ENCODE measurements at places on chromosomes 2 and 18.

- no peak overlapping the region for H3K27ac ChIP-seq
- H3K4me1 ChIP-seq: no peaks in the 10 kb centered on the region
- DNase-seq: no peak
- no peaks in the 10 kb centered on the region for H3K36me3 ChIP-seq
Measured at GRCh38 chr2:229660951-229661350, 53.4 kb downstream of the DNER start.

- peaks cover 2% of the 10 kb centered on the region for H3K36me3 ChIP-seq
- no peak overlapping the region for H3K27ac ChIP-seq
- H3K27me3 ChIP-seq: peaks cover 9% of the 10 kb centered on the region
- no peak overlapping the region for H3K4me3 ChIP-seq
- no peaks in the 10 kb centered on the region for H3K4me1 ChIP-seq
- DNase-seq: no peak
Measured at GRCh38 chr2:20415511-20415918, 31.4 kb upstream of the RHOB start.

- H3K27ac ChIP-seq: no peak overlapping the region
- no peaks in the 10 kb centered on the region for H3K36me3 ChIP-seq
- H3K4me3 ChIP-seq: no peak overlapping the region
Measured at GRCh38 chr2:188117706-188118105, 174.0 kb upstream of the GULP1 start.

- DNase-seq: no peak
- H3K27ac ChIP-seq: no peak overlapping the region
- H3K36me3 ChIP-seq: no peaks in the 10 kb centered on the region
- no peak overlapping the region for H3K4me3 ChIP-seq
- H3K4me1 ChIP-seq: peaks cover 19% of the 10 kb centered on the region
Measured at GRCh38 chr2:173077506-173078177, 2.0 kb downstream of the MAP3K20 start.

GRCh38 chr2:239246723-239247122 is 154.1 kb downstream of the HDAC4 start:
- H3K36me3 ChIP-seq: peaks cover 6% of the 10 kb centered on the region
- H3K27me3 ChIP-seq: no peaks in the 10 kb centered on the region
- no peak overlapping the region for H3K4me3 ChIP-seq
- DNase-seq: no peak

GRCh38 chr2:221451862-221452788 is 120.0 kb downstream of the EPHA4 start:
- H3K4me1 ChIP-seq: peaks cover 2% of the 10 kb centered on the region
- H3K27ac ChIP-seq: no peak overlapping the region
- no peaks in the 10 kb centered on the region for H3K27me3 ChIP-seq

DNA sequence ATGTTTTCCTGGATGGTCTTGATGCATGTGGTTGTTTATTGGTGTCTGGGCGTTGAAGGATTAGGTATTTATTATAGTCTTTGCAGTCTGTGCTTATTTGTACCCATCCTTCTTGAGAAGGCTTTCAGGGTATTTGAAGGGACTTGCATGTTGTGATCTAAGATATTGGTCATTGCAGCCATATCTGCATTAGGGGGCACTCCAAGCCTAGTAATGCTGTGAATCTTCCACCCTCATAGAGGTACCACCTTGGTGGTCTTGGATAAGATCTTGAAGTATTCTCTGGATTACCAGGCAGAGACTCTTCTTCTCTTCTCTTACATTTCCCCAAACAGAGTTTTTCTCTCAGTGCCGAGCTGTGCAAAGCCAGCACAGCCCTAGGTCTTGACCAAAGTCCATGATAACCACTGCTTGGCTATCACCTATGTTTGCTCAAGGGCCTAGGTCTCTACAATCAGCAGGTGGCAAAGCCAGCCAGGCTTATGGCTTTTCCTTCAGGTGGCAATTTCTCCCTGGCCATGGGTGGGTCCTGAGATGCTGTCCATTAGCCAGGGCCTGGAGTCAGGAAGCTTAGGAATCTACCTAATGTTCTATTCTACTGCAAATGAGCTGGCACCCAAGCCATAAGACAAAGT is 15.4 kb upstream of the PPP1R1C start:
- no peaks in the 10 kb centered on the region for H3K36me3 ChIP-seq
- H3K4me1 ChIP-seq: no peaks in the 10 kb centered on the region
- H3K27ac ChIP-seq: no peak overlapping the region

GRCh38 chr2:10493634-10494281 is 45.6 kb upstream of the ODC1 start:
- no peak overlapping the region for H3K4me3 ChIP-seq
- peak overlapping the region; percentile 76 for H3K27ac ChIP-seq
- peaks cover 27% of the 10 kb centered on the region for H3K4me1 ChIP-seq
- peaks cover 4% of the 10 kb centered on the region for H3K36me3 ChIP-seq

DNA sequence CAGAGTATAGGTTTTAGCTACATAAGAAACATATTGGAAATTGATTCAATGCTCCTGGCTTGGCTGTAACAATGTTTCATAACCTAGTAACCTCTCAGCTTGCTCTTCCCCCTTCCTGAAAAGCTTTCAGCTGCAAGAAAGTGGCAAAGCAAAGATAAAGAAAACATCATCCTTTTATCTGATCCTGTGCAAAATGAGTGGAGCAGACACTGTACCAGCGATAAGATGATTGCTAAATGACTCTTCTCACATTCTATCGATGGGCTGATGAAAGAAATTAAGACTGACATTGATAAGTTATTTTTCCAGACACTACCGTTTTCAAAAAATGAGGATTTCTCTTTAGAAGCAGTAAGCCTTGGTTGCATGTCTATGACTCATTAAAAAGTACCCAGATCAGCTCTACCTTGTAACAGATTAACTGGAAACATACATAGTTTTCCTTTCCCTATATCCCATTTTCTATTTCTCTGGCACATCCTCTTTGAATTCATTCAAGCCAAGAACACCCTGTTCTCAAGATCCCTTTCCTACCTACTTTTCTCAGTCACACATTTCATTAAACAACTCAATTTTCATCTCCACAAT is 87.1 kb upstream of the LYPD1 start:
- no peak for DNase-seq
- no peaks in the 10 kb centered on the region for H3K27me3 ChIP-seq

DNA sequence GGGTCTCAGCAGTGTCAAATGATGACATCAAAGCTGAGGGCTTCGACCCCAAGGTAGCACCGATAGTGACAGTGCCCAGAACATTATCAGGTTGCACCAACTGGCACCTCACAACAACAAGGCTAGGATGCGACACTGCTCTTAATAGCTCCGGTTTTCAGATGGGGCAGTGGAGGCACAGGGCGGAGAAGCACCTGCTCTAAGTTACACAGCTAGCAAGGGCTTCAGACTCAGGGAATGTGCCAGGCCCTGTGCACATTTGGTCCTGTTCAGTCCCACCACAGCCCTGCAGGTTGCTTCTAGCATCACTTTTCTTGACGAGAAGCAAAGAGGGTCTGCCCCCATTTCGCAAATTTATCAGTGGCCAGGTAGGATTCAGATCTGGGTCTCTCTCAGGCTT is 74.1 kb downstream of the DGKD start:
- H3K4me1 ChIP-seq: peaks cover 75% of the 10 kb centered on the region
- H3K27me3 ChIP-seq: no peaks in the 10 kb centered on the region
- peaks cover 56% of the 10 kb centered on the region for H3K36me3 ChIP-seq
- H3K27ac ChIP-seq: no peak overlapping the region

GRCh38 chr2:127680706-127681287 is 5.5 kb upstream of the LIMS2 start:
- DNase-seq: no peak
- no peak overlapping the region for H3K4me3 ChIP-seq
- H3K27ac ChIP-seq: no peak overlapping the region

GRCh38 chr2:11030909-11031308 is 119.2 kb downstream of the KCNF1 start:
- peaks cover 20% of the 10 kb centered on the region for H3K27me3 ChIP-seq
- DNase-seq: no peak
- H3K4me3 ChIP-seq: no peak overlapping the region
- no peaks in the 10 kb centered on the region for H3K36me3 ChIP-seq

- H3K27ac ChIP-seq: peak overlapping the region; percentile 69
- H3K27me3 ChIP-seq: peaks cover 24% of the 10 kb centered on the region
- peak; percentile 52 for DNase-seq
- peaks cover 11% of the 10 kb centered on the region for H3K36me3 ChIP-seq
Measured at GRCh38 chr2:169734169-169734847, 676 bp downstream of the KLHL23 start.

- H3K4me1 ChIP-seq: peaks cover 66% of the 10 kb centered on the region
- DNase-seq: no peak
- no peak overlapping the region for H3K4me3 ChIP-seq
Measured at GRCh38 chr2:233359823-233360222, 5.5 kb downstream of the DGKD start.

DNA sequence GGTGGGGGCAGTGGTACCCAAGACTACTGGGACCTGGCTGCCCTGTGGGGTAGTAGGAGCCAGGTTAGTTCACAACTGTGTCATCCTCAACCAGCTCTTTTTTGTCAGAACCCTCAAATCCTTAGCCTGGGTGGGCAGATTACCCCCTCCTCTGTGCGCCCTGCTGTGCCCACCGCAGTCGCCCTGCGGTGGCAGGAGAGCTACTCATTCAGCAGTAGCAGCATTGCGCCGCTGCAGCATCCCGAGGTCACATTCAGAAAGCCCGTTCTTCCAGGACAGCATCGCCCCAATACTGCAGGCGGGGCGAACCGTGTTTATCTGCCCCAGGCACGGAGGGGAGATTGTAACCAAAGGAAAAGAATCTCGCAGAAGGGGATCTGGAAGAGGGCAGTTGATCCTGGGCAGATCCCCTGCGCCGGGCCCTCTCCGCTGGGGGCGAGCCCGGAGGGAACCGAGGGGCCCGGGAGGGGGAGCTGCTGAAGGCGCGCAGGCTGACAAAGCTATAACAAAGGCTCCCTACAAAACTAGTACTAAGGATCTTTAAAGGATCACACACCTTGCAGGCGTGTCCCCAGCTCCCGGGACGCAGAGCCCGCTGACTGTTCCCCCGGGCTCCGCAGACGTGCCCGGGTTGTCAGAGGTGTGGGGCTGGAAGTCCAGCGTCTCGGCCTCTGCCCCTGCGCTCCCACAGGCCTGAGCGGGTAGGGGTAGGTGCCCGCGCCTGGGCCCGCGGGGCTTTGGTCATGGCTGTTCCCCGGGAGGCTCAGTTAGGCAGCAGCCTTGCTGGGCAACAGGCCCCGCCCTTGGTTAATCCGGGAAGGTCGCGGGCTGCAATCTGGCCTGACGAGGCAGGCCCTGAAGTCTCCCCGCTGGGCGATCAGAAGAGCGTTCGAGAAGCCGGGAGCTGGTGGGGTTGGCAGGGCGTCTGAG is 13.2 kb downstream of the POU3F3 start:
- H3K4me1 ChIP-seq: peaks cover 6% of the 10 kb centered on the region
- H3K27ac ChIP-seq: no peak overlapping the region
- H3K27me3 ChIP-seq: peaks cover 96% of the 10 kb centered on the region
- no peak for DNase-seq

GRCh38 chr2:219072741-219073250 is 12.1 kb upstream of the IHH start:
- H3K4me1 ChIP-seq: no peaks in the 10 kb centered on the region
- DNase-seq: no peak
- H3K27me3 ChIP-seq: no peaks in the 10 kb centered on the region
- peaks cover 6% of the 10 kb centered on the region for H3K36me3 ChIP-seq
- no peak overlapping the region for H3K4me3 ChIP-seq

DNA sequence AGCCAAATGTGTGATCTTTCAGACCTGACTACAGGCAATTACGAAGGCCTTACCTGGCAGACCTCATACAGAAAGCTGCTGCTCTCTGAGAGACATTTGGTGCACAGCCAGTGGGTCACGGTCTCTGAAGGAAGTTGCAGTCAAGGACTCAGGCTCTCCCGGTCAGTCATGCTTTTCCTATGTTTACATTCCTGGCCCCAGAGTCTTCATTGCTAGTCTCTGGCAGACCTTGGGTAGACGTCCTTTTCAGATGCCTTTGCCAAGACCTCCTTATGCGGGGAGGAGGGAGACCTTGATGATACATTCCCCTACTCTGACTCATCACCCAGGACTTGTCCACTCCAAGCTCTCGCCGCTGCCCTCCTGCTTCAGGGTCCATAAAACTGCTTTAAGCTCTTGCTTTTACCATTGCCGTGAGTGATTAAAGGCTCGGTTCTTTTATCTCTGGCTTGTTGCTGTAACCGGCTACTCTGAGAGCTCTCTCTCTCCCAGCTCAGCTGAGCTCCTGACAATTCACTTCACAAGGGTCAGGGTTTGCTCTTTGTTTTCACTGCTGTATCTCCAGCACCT is 62.0 kb upstream of the SLC35F5 start:
- no peaks in the 10 kb centered on the region for H3K4me1 ChIP-seq
- no peak overlapping the region for H3K4me3 ChIP-seq
- DNase-seq: no peak

GRCh38 chr18:77035380-77036187 is 97.0 kb downstream of the MBP start:
- H3K4me3 ChIP-seq: no peak overlapping the region
- no peak for DNase-seq
- peaks cover 11% of the 10 kb centered on the region for H3K4me1 ChIP-seq
- peaks cover 18% of the 10 kb centered on the region for H3K36me3 ChIP-seq

DNA sequence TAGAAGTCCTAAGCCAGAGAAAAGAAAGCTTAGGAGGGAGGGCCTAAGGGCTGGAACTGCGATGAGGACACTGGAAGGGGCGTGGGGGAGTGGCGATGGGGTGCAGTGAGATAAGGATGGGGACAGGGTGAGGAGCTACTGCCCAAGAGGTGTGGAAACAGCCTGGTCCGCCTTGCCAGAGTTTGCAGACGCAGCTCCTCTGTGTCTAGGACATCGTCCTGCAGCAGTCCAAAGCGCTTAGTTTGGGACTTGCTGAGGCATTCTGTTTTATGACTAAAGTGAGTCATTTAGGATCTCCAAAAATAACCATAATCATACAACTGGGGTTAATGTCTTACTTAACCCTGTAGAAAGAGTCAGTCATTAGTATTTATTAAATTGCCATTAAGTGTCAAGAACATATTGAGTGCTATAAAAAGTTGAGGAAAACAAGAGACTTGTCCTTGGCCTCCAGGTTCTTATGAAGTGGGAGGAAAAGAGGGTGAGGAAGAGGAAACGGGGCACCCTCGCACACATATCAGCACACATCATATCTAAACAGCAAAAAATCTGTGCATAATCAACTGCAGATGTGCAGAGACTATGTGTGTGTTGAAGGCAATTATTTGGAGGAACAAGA is 74.8 kb downstream of the CDK15 start:
- no peak overlapping the region for H3K4me3 ChIP-seq
- no peaks in the 10 kb centered on the region for H3K36me3 ChIP-seq
- no peak for DNase-seq
- peaks cover 56% of the 10 kb centered on the region for H3K27me3 ChIP-seq

DNA sequence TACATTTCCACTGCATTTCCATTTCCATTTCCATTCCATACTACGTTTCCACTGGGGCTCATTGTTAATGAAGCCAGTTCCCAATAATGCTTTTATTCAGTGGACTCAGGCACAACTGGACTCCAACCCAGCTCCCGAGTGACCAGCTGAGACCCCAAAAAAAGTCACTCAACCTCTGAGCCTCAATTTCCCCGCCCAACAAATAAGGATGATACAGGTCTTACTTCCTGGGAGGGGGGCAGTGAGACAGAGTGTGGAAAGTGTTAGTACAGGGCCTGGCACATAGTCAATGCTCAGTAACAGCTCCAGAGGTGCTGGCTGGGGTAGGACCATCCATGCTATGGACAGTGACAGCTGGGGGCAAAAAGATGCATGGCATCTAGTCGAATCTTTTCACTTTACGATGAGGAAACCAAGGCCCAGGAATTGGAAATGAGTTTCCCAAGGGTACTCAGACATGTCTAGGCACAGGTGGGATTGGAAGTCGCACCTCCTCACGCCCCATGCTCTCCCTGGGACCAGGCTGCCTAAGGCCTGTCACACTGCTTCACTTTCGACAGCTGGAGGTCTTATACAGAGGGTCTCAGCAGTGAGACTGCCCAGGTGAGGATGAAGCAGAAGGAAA is 226.5 kb downstream of the ANAPC1 start:
- no peak overlapping the region for H3K4me3 ChIP-seq
- no peak overlapping the region for H3K27ac ChIP-seq
- H3K36me3 ChIP-seq: no peaks in the 10 kb centered on the region
- H3K27me3 ChIP-seq: no peaks in the 10 kb centered on the region
- DNase-seq: no peak
